IMR-90 (cell line): ENCODE measurements at places on chromosomes 12 and 14. TPM values are rescaled to one million over a fixed set of nuclear protein-coding genes. Genes with fewer than 3 reads are reported as not detected.

The GLIPR1L2 gene
- not detected in 2 replicates for total RNA-seq

The AKAP3 gene
- 0.54 and 0.56 TPM in 2 replicates for total RNA-seq

The PRH2 gene
- 0.28 TPM in 1 of 2 replicates, not detected in the other for total RNA-seq

The TAC3 gene
- total RNA-seq, result not detected in 2 replicates

The ADCY4 gene
- total RNA-seq, result not detected in 2 replicates

The PTPN21 gene
- total RNA-seq, result 10.4 and 11.4 TPM in 2 replicates

The ARID2 gene
- 27.5 and 28.1 TPM in 2 replicates for total RNA-seq

The MDM1 gene
- total RNA-seq, result 5.6 and 7.8 TPM in 2 replicates

The RNASE3 gene
- total RNA-seq, result not detected in 2 replicates

The TRIM9 gene
- under 0.01 TPM in 2 replicates for total RNA-seq

The MYF6 gene
- not detected in 2 replicates for total RNA-seq

The WNT1 gene
- total RNA-seq, result not detected in 2 replicates

The ENDOU gene
- under 0.01 TPM in 2 replicates for total RNA-seq

The PRICKLE1 gene
- 20.8 and 21.3 TPM in 2 replicates for total RNA-seq

The LRP1-AS gene
- not detected in 2 replicates for total RNA-seq

The KRT4 gene
- under 0.01 TPM in 1 of 2 replicates, not detected in the other for total RNA-seq

The IGFBP6 gene
- 124 and 140 TPM in 2 replicates for total RNA-seq

The KCTD10 gene
- total RNA-seq, result 72.1 and 77.2 TPM in 2 replicates

The POTEG gene
- not detected in 2 replicates for total RNA-seq

The RNF212B gene
- total RNA-seq, result not detected in 2 replicates

The BIN2 gene
- not detected in 2 replicates for total RNA-seq
